HCT116 (cell line): ENCODE measurements at places on chromosomes 6 and 20. TPM values are rescaled to one million over a fixed set of nuclear protein-coding genes. Genes with fewer than 3 reads are reported as not detected.

DNA sequence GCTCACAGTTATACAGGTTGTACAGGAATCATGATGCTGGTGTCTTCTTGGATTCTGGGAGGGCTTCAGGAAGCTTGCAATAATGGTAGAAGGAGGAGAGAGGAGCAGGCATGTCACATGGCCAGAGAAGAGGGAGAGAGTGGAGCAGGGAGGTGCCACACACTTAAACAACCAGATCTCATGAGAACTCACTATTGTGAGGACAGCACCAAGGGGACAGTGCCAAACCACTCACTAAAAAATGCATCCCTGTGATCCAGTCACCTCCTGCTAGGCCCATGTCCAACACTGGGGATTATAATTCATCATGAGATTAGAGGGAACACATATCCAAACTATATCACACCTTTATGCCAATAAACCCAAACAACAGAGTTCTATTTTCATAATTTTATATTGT, 67.2 kb downstream of the TRDN start:
- no peak for DNase-seq

GRCh38 chr20:44651684-44652423, at the start of gene ADA:
ADA (minus strand) TSS chr20:44651699; CDS start chr20:44651607, 92 bp downstream.
- no peak for DNase-seq

DNA sequence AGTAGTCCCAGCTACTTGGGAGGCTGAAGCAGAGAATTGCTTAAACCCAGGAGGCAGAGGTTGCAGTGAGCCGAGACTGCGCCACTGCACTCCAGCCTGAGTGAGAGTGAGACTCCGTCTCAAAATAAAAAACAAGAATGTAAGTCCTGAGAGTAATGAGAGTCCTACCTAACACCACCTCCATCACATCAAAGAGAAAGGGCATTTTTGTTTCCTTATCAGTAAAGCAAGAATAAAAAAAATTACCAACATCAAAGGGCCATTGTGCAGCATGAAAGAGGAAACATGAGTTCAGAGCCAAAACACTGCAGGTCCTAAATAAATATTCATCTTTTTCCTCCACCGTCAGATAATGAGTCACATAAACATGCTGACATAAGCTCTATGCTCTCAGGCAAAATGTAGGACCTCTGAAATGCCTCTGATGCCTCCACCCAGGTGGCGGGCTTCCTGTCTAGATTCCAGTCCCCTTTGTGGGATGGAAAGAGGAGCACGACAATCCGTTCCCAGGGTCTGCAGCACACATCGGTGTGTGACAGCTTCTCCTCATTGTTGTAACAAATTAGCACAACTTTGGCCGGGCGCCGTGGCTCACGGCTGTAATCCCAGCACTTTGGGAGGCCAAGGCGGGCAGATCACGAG, 7.2 kb downstream of the ATP9A start:
- no peak for DNase-seq

DNA sequence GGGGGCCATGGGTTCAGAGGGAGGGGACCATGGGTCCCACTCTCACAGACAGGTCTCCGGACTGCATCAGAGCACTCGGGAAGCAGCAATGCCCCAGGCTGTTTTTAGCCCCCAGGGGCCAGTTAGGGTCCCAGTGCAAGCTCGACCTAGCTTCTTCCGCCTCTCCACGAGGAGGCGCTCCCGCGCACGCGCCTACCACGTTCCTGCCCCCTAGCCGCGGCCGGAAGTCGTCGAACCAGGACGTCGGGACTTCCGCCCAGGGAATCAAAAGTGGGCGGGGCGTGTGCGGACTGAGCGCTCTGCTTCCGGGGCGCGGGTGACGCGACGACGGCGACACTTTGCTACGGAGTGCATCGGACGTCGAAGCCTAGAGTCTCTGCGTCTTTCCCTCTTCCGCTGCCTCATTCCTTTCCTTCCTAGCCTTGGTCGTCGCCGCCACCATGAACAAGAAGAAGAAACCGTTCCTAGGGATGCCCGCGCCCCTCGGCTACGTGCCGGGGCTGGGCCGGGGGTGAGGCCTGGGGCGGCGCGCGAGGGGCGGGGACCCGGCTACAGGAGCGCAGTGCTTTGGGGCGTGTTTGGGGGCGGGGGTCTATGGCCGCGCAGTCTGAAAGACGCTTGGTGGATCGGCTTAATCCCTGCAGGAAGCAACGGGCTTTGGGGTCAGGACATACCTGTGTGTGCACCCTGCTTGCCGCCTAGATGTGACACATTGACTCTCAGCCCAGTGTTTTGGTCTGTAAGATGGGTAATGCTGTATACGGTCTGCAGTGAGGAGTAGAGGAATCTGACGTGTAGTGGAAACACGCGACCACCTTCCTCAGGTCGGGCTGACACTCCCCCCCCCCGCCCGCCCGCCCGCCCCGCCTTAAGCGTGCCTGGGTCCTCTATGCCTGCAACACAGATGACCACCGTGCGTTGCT, at the start of gene PRPF6:
Gene PRPF6 (plus strand): TSS at position 327 of the 923 bp plus-strand sequence. CDS start 114 bp downstream, at position 441.
- peak; percentile 91 for DNase-seq

GRCh38 chr20:10802236-10802635, 128.4 kb upstream of the JAG1 start:
- DNase-seq = no peak

DNA sequence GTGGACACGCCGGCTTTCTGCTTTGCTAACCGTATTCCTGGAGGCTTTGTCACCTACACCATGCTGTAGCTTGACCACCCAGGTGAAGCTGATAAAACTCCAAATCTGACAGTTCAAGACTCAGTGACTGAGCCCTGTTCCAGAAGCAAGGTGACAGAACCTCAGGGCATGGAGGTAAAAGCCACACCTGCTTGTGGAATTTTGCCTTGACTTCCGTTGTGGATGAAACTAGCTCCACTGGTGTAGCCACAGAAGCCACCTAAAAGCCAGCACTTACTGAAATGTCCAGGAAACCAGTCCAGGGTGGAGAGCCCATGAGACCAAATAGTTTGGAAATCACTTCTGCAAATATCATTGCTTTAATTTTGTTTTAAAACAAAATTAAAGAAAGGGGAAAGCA, 11.0 kb downstream of the CST8 start:
- no peak for DNase-seq

GRCh38 chr6:115750946-115751345, 309.7 kb downstream of the FRK start:
- DNase-seq = no peak

- no peak for DNase-seq
Observed at GRCh38 chr6:118591897-118592296, 43.8 kb downstream of the PLN start.

Gene ANKEF1
- 15.8 TPM for total RNA-seq

Gene OPRL1
- total RNA-seq = 1.6 TPM

Gene GABRR2
- 0.57 TPM for total RNA-seq
